Endodermal cell (in vitro differentiated cells): ENCODE measurements at places on chromosomes 5 and 9. TPM values are rescaled to one million over a fixed set of nuclear protein-coding genes. Genes with fewer than 3 reads are reported as not detected.

GRCh38 chr5:82211855-82212572, 66.1 kb downstream of the RPS23 start:
- no peak overlapping the region for H3K27ac ChIP-seq
- no peaks in the 10 kb centered on the region for H3K36me3 ChIP-seq
- H3K4me1 ChIP-seq, result no peaks in the 10 kb centered on the region
- no peak overlapping the region for H3K4me3 ChIP-seq
- H3K27me3 ChIP-seq, result no peaks in the 10 kb centered on the region

DNA sequence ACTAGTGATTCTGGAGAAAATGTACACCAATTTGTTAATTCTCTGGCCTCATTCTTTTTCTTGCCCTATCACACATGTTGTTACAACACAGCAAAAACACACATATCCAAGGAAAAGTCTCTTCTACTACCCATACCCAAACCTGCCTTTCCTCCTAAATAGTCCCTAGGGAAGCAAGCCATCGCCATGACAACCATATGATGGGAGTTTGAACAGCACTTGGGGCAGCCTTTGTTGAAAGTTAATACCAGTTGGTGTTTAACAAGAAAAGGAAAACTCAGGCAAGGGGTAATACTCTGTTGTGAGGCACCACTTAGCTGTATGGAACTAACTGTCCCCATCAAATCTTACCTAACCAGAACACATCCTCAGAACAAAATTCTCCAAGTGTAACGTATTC, 1.7 kb downstream of the TRPM3 start:
- H3K36me3 ChIP-seq, result no peaks in the 10 kb centered on the region
- no peak overlapping the region for H3K4me3 ChIP-seq
- DNase-seq, result no peak
- peaks cover 13% of the 10 kb centered on the region for H3K4me1 ChIP-seq
- peaks cover 19% of the 10 kb centered on the region for H3K27me3 ChIP-seq

GRCh38 chr5:145772466-145772865, 62.7 kb downstream of the PRELID2 start:
- no peak overlapping the region for H3K27ac ChIP-seq
- no peaks in the 10 kb centered on the region for H3K36me3 ChIP-seq
- H3K4me1 ChIP-seq, result peaks cover 3% of the 10 kb centered on the region
- DNase-seq, result no peak

DNA sequence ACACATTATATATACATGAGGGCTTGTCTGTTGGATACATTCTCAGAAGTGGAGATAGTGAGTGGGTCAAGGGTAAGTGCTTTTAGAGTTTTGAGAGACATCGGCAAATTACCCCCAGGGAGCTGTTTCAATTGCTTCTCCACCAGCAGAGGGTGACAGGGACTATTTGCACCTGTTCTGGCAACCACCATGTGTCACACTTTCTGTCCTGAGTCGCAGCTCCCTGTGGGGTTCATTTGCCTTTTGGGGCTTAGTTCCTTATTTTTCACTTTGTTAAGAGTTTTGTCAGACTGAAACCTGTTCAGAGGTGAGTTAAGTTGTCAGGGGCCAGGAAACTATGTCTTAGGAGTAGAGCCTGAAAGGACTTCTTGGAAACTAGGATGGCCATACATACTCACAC, 20.1 kb upstream of the SLC36A1 start:
- no peak overlapping the region for H3K27ac ChIP-seq
- no peaks in the 10 kb centered on the region for H3K36me3 ChIP-seq
- no peaks in the 10 kb centered on the region for H3K4me1 ChIP-seq
- no peak overlapping the region for H3K4me3 ChIP-seq
- DNase-seq, result no peak

- H3K4me3 ChIP-seq, result no peak overlapping the region
- no peaks in the 10 kb centered on the region for H3K36me3 ChIP-seq
- no peak for DNase-seq
- no peak overlapping the region for H3K27ac ChIP-seq
These were observed 302.9 kb upstream of the PAPPA start for GRCh38 chr9:115850548-115851304.

GRCh38 chr5:6280425-6281100, 97.8 kb downstream of the MED10 start:
- H3K4me1 ChIP-seq, result no peaks in the 10 kb centered on the region
- H3K4me3 ChIP-seq, result no peak overlapping the region
- H3K27me3 ChIP-seq, result peaks cover 11% of the 10 kb centered on the region
- no peaks in the 10 kb centered on the region for H3K36me3 ChIP-seq

- no peaks in the 10 kb centered on the region for H3K27me3 ChIP-seq
- no peaks in the 10 kb centered on the region for H3K36me3 ChIP-seq
- H3K4me1 ChIP-seq, result peaks cover 4% of the 10 kb centered on the region
- no peak overlapping the region for H3K4me3 ChIP-seq
- H3K27ac ChIP-seq, result no peak overlapping the region
These were observed 148.1 kb upstream of the MPDZ start for GRCh38 chr9:13427587-13427986.

DNA sequence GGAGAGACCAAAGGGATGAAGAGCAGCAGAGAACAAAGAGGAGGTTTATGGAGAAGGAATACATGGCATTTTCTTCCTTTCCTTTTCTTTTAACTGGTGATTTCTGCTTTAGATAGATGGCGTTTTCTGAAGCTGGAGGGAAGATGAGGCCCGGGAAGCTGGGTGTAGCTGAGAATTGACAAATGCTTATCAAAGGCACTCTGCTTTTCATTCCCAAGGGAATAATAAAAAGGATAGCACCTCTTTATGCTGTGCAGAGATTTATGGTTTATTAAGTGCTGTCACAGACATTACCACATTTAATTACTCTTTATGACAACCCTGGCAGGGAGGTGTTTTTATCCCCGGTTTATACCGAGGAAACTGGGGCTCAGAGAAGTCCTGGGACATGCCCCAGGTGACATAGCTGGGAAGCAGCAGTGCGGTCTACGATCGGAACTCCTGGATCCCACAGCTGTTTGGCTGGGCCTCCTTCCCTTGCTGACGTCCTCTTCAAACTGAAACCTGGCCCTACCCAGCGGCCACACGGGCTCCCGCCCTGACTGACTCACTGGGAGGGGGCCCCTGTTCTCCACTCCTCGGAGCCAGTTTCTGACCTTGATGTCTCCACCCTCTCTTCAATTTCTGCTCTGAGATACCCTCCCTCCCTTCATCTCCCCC, 8.2 kb upstream of the EPB41L4B start:
- no peaks in the 10 kb centered on the region for H3K4me1 ChIP-seq
- no peak overlapping the region for H3K27ac ChIP-seq
- no peaks in the 10 kb centered on the region for H3K36me3 ChIP-seq
- H3K4me3 ChIP-seq, result no peak overlapping the region
- no peak for DNase-seq
- H3K27me3 ChIP-seq, result no peaks in the 10 kb centered on the region

GRCh38 chr5:56641635-56642260, 173.6 kb upstream of the MAP3K1 start:
- DNase-seq, result no peak
- peaks cover 21% of the 10 kb centered on the region for H3K4me1 ChIP-seq
- no peak overlapping the region for H3K27ac ChIP-seq
- H3K36me3 ChIP-seq, result no peaks in the 10 kb centered on the region
- no peak overlapping the region for H3K4me3 ChIP-seq

DNA sequence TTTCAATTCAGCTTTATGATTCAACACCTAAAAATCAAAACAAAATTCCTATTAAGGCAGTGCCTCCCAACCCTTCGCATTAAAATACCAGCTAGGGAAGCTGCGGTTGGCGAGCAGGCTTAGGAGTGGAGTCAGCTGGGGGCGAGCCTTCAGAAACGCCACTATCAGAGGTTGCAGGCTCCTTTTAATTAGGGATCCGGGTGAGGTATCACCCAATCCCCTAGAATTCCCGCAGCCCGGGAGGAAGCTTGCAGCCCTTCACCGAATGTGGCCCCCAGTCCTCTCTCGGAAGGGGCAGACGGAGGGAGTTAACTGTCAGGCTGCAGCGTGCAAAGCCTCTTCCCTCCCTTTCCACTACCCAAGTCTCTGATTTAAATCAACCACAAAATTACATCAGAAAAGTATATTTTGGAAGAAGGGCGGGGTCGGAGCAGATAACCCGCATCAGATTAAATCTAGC, 1.7 kb downstream of the STC2 start:
- no peak overlapping the region for H3K27ac ChIP-seq
- H3K36me3 ChIP-seq, result no peaks in the 10 kb centered on the region
- peak; percentile 60 for DNase-seq
- no peaks in the 10 kb centered on the region for H3K4me1 ChIP-seq

DNA sequence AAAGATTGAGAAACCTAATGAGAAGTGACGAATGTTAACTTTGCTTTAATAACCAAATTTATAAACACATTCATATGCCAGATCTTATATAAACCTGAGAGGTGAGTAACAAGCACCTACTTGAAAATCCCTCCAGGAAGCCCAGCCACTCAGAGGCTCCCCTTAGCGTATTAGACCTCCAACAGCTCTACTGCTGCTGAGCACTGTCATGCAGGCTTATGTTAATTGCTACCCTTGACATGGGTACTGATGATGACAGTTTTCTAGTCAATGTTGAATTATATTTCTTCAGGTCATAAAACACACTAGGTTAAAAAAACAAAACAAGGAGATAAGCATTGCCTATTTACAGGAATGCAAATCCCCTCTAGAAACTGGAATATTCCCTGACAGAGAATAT, 161.2 kb downstream of the MPDZ start:
- no peaks in the 10 kb centered on the region for H3K27me3 ChIP-seq
- no peaks in the 10 kb centered on the region for H3K4me1 ChIP-seq
- peaks cover 10% of the 10 kb centered on the region for H3K36me3 ChIP-seq
- H3K27ac ChIP-seq, result no peak overlapping the region

DNA sequence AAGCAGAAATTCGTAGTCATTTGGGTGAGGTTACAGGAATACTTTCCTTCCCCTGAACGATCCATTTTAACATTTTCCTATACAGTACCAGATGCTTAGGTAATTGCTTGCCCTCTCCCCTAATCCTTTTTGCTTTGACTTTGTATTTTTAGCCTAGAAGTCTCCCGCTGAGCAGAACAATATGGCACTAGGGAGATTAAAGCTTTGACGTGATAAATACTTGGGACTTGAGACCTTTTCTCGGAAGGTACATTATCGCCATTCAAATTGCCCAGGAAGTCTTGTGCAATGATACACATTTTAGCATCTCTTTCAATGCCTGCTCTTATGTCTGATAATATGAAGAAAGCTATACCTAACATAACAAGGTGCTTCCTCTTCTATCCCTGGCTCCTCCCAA, 22.9 kb upstream of the SPATA31C2 start:
- H3K4me1 ChIP-seq, result peaks cover 6% of the 10 kb centered on the region
- no peaks in the 10 kb centered on the region for H3K27me3 ChIP-seq
- no peaks in the 10 kb centered on the region for H3K36me3 ChIP-seq

DNA sequence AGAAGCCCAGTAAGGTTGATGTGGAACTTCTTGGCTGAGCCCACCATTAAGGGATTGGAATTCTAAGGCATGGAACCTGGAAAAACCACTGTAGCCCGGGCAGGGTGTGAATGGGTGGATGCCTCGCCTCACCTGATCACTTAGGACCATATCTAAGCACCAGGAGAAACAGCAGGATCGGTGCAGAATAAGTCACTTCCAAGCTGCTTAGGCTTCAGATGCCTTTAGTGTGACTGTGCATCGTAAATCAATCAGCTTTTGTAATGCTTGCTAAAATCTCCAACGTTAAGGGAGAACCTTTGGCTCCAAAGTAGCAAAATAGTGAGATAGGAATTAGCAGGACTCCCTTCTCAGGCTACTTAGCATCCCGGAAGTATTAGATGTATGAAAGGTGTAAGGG, 103.9 kb upstream of the MEGF10 start:
- no peak overlapping the region for H3K27ac ChIP-seq
- H3K36me3 ChIP-seq, result no peaks in the 10 kb centered on the region
- DNase-seq, result no peak
- H3K4me3 ChIP-seq, result no peak overlapping the region

DNA sequence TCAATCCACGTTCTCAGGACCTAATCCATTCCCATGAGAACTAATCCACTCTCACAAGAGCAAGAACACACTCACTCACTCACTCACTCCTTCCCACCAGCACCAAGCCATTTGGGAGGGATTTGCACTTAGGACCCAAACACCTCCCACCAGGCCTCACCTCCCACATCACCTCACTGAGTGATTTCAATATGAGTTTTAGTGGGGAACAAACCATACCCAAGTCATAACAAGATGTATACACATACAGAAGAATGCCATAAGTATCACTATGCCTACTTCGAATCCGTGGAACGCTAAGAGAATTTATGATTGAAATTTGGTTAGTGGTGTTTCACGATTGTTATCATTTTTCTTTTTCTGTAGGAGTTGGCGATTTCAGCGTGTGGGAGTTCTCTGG, 29.3 kb upstream of the CTSL start:
- no peak overlapping the region for H3K27ac ChIP-seq
- peaks cover 85% of the 10 kb centered on the region for H3K36me3 ChIP-seq
- H3K27me3 ChIP-seq, result no peaks in the 10 kb centered on the region
- no peak overlapping the region for H3K4me3 ChIP-seq
- no peaks in the 10 kb centered on the region for H3K4me1 ChIP-seq
- DNase-seq, result no peak

- no peak overlapping the region for H3K4me3 ChIP-seq
- no peak overlapping the region for H3K27ac ChIP-seq
- no peaks in the 10 kb centered on the region for H3K36me3 ChIP-seq
These were observed 5.8 kb downstream of the FOCAD start for GRCh38 chr9:20689833-20690232.

- no peaks in the 10 kb centered on the region for H3K27me3 ChIP-seq
- no peak overlapping the region for H3K27ac ChIP-seq
- H3K4me3 ChIP-seq, result no peak overlapping the region
- no peaks in the 10 kb centered on the region for H3K36me3 ChIP-seq
These were observed 142.1 kb downstream of the HINT1 start for GRCh38 chr5:131022811-131023497.

GRCh38 chr5:108910627-108911026, 162.9 kb downstream of the FER start:
- H3K27ac ChIP-seq, result no peak overlapping the region
- no peak for DNase-seq
- no peak overlapping the region for H3K4me3 ChIP-seq
- H3K36me3 ChIP-seq, result no peaks in the 10 kb centered on the region
- H3K4me1 ChIP-seq, result no peaks in the 10 kb centered on the region
- H3K27me3 ChIP-seq, result no peaks in the 10 kb centered on the region

- H3K4me3 ChIP-seq, result no peak overlapping the region
- no peak overlapping the region for H3K27ac ChIP-seq
- no peaks in the 10 kb centered on the region for H3K36me3 ChIP-seq
- H3K4me1 ChIP-seq, result peaks cover 3% of the 10 kb centered on the region
These were observed 139.3 kb downstream of the RAB3C start for GRCh38 chr5:58722160-58722559.

GRCh38 chr9:89600831-89601230, 4.0 kb upstream of the GADD45G start:
- peaks cover 14% of the 10 kb centered on the region for H3K27me3 ChIP-seq
- peaks cover 4% of the 10 kb centered on the region for H3K4me1 ChIP-seq
- DNase-seq, result peak; percentile 24
- no peak overlapping the region for H3K27ac ChIP-seq
- no peak overlapping the region for H3K4me3 ChIP-seq

DNA sequence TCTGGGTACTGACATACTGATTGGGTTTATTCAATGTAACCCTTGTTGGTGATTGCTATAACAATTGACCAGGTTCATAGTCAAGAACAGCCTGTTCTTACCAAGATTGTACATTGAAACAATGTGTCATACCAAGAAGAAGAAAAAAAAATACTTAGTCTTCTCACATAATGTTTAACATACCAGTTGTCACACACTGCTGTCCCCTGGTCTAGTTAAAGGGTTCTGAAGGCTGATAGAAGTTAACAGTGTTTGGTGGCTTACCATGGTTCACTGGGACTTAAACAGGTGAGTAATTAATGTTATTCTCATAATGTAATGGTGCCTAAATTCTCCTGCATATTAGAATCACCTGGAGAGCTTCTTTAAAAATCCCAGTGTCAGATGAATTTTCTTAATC, 18.5 kb upstream of the CDC42SE2 start:
- no peak overlapping the region for H3K4me3 ChIP-seq
- no peaks in the 10 kb centered on the region for H3K4me1 ChIP-seq
- no peaks in the 10 kb centered on the region for H3K27me3 ChIP-seq
- H3K27ac ChIP-seq, result no peak overlapping the region

The TAF11L5 gene
- total RNA-seq, result not detected in 2 replicates

The ANKRD18A gene
- total RNA-seq, result 8.0 and 8.4 TPM in 2 replicates

The HTR4 gene
- not detected in 3 replicates for total RNA-seq

The SPATA31D4 gene
- total RNA-seq, result not detected in 3 replicates

The GRIA1 gene
- 0.28 TPM in 1 of 3 replicates, not detected in the others for total RNA-seq
